Glutamatergic neuron (in vitro differentiated cells): ENCODE measurements at places on chromosomes 6 and 20. TPM values are rescaled to one million over a fixed set of nuclear protein-coding genes. Genes with fewer than 3 reads are reported as not detected.

ANGPT4 gene
- 0.22 TPM for total RNA-seq

EBF4 gene
- total RNA-seq, result 11.0 TPM

DNMT3B gene
- 29.0 TPM for total RNA-seq

GRCh38 chr6:107698146-107698545 lies 126.0 kb downstream of the SCML4 start:
- DNase-seq, result no peak

DNA sequence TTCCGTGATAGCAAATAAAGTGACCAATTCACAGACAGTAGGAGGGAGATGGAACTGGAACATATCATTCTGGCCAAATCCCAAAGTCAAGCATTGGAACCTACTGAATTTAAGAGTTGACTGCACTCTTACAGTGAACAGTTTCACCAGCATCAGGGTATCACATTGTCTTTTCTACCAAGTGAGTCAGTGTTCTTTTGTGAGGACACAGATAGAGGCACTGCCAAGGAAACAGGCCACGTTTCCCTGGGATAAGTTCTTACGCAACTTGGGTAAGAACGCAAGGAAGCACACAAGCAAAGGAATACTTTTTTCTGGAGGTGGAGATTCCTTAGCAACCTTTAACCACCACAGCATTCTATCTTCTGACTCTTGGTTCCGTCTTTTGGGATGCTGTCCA lies 28.6 kb upstream of the ENPP5 start:
- DNase-seq, result no peak

GRCh38 chr6:130148181-130148580 lies 74.6 kb downstream of the SAMD3 start:
- DNase-seq, result no peak
